Mesothelial cell of epicardium (in vitro differentiated cells): ENCODE measurements at places on chromosomes 2 and 18.

- no peak for DNase-seq
These were observed 69.8 kb upstream of the FHL2 start for GRCh38 chr2:105468582-105469042.

GRCh38 chr2:16682431-16683118 lies 16.9 kb upstream of the CYRIA start:
- no peak for DNase-seq

DNA sequence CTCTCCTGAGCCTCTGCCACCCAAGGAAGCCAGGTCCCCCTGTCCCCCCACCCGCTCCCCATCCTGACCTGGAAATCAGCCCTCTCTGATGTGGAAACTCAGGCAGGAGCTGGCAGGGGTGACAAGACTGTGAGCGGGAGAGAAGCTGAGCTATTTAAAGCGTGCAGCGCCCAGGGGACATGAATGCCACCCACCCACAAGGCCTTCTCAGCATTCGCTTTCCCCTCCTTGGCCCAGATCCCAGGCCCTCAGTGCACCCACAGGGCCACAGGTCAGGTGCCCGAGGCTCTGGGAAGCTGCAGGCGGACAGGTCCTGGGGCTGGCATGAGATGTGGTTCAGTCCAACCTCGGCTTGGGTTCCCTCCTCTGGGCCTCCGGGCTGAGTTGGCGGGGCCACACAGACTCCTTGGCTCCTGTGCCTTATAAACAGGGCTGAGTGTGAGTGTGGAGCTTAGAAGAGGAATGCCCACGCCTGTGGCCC lies 168.3 kb downstream of the SMAD7 start:
- no peak for DNase-seq

GRCh38 chr2:172038604-172039003 lies 38.9 kb downstream of the METAP1D start:
- DNase-seq = no peak

DNA sequence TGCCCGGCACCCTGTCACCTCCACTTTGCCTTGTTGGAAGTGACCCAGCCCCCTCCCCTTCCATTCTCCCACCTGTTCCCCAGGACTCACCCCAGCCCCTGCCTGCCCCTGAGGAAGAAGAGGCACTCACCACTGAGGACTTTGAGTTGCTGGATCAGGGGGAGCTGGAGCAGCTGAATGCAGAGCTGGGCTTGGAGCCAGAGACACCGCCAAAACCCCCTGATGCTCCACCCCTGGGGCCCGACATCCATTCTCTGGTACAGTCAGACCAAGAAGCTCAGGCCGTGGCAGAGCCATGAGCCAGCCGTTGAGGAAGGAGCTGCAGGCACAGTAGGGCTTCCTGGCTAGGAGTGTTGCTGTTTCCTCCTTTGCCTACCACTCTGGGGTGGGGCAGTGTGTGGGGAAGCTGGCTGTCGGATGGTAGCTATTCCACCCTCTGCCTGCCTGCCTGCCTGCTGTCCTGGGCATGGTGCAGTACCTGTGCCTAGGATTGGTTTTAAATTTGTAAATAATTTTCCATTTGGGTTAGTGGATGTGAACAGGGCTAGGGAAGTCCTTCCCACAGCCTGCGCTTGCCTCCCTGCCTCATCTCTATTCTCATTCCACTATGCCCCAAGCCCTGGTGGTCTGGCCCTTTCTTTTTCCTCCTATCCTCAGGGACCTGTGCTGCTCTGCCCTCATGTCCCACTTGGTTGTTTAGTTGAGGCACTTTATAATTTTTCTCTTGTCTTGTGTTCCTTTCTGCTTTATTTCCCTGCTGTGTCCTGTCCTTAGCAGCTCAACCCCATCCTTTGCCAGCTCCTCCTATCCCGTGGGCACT lies 4.5 kb downstream of the RETREG2 start:
- no peak for DNase-seq

- DNase-seq = no peak
These were observed 16.4 kb downstream of the NLRC4 start for GRCh38 chr2:32248299-32248698.

- no peak for DNase-seq
These were observed 295.4 kb upstream of the CRIM1 start for GRCh38 chr2:36060133-36060532.

DNA sequence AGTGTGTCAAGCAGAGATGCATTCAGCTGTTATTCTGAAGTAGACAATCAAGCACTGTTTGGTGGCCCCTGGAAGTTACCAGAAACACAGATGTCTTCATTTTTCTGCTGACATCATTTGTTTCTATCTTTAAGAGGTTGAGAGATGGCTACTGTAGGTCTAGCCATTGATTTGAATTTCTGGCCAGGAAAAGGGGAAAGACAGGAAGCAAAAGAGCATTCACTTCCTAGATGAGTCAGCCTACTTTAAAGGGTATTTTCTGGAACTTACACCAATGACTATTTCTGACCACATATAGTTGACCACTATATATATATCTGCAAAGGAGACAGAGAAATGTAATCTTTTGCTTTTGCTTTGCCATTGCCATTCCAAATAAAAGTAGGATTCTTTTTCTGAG lies 900.1 kb upstream of the SOX11 start:
- no peak for DNase-seq
